Mesenteric fat pad (tissue), 1 donor: ENCODE measurements at places on chromosomes 2 and 18. TPM values are rescaled to one million over a fixed set of nuclear protein-coding genes. Genes with fewer than 3 reads are reported as not detected.
A peak's percentile ranks its signal among the peaks of the same experiment; 100 is the strongest.

DNA sequence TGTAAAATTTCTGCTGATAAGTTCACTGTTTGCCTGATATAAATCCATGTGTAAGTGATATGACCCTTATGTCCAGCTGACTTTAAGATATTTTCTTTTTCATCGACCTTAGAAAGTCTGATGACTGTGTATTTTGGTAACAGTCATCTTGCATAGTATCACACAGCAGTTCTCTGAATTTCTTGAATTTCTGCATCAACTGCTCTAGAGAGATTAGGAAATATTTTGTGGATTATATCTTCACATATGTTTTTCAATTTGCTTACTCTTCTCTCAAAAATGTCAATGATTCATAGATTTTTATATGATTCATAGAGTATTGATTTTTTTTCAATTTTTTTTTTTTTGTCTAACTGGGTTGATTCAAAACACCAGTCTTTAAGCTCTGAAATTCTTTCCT lies 945.3 kb downstream of the TRIB2 start:
- no peak for DNase-seq

Gene DLGAP1
- total RNA-seq: 4.2 TPM

Gene TBR1
- total RNA-seq: not detected

- DNase-seq: no peak
These were observed 805 bp upstream of the TNFRSF11A start for GRCh38 chr18:62324181-62324828.

- DNase-seq: no peak
These were observed 16.0 kb downstream of the LRRTM1 start for GRCh38 chr2:80288576-80288975.

Gene UPP2
- total RNA-seq: not detected

Gene NAPG
- total RNA-seq: 39.8 TPM

- DNase-seq: no peak
These were observed 180.5 kb downstream of the VWC2L start for GRCh38 chr2:214591366-214591765.

Gene FRZB
- 5.5 TPM for total RNA-seq

Gene PDE1A
- total RNA-seq: 7.1 TPM

Gene C2orf72
- not detected for total RNA-seq

DNA sequence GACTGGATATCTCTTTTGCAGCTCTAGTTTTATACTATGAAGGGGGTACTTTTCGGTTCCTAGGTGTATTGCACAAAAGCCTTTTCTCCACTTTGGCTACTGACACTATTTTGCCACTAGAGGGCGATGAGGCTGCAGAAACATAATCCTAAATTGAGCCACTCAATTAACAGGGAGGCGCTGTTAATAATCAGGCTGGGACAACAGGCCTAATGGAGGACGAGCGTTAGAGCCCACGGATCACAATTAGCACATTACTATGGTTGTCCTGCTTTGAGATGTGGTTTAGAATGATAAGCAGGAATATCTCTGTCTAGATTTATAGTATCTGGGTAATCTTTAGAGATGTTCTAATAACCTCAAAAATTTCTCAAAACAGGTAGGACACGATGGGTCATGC lies 62.2 kb upstream of the PMAIP1 start:
- no peak for DNase-seq

- DNase-seq: no peak
These were observed 76.4 kb upstream of the ZEB2 start for GRCh38 chr2:144596073-144596871.

Gene GALNT14
- total RNA-seq: 3.4 TPM

GRCh38 chr2:237453671-237454070 lies 33.4 kb upstream of the MLPH start:
- peak; percentile 71 for DNase-seq

- DNase-seq: no peak
These were observed 13.0 kb downstream of the SIX3 start for GRCh38 chr2:44954447-44954888.

- no peak for DNase-seq
These were observed 68.2 kb downstream of the HPCAL1 start for GRCh38 chr2:10370895-10371294.

Gene LHCGR
- 1.7 TPM for total RNA-seq

Gene RETREG2
- 68.1 TPM for total RNA-seq

GRCh38 chr18:13394801-13395200 lies 176.2 kb downstream of the LDLRAD4 start:
- no peak for DNase-seq

DNA sequence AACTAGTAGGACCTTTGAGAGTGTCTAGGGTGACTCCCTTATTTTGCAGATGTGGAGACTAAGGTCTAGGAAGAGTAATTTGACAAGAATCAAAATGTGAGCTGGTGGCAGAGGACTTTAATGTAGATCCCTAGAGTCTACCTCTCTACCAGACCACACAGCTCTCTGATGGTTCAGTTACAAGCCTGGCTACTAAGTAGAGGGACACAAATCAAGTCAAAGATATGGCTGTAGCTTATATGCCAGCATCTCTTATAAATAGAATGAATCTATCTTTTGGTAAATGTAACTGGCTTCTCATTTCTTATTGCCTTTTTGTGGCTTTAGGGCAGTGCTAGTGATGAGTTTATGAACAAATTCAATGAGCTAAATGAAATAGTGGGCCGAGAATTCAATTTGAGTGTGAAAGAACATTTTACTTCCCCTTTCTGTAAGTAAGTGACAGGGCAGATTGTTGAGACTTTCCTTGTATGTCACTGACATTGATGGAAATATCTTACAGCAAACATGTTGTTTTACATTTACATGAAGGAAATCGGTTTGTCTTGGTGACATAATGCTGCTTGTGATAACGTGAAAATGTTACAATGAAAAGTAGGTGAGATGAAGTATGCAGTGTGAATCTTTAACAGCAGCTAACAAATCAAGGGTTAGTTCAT lies 28.3 kb downstream of the CSRNP3 start:
- no peak for DNase-seq

- DNase-seq: no peak
These were observed 64.8 kb upstream of the ALKAL2 start for GRCh38 chr2:352696-353095.

DNA sequence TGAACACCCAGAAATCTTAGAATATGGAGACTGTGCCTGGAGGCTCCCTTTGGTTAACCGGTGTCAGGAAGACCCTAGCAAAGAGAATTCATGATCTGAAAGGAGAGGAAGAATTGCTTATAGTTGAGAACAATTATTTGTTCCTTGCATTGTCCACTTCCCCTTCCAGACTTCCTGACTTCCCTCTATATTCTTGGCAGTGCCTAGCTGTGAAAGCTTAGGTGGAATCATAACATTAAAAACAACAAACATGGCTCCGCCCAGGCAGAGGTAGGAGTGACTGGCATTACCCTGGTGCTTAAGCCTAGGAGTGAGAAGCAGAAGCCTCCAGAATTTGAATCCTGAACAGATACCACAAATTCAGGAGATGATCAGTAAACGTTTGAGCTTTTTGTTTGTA lies 1.9 kb downstream of the TTL start:
- DNase-seq: no peak

DNA sequence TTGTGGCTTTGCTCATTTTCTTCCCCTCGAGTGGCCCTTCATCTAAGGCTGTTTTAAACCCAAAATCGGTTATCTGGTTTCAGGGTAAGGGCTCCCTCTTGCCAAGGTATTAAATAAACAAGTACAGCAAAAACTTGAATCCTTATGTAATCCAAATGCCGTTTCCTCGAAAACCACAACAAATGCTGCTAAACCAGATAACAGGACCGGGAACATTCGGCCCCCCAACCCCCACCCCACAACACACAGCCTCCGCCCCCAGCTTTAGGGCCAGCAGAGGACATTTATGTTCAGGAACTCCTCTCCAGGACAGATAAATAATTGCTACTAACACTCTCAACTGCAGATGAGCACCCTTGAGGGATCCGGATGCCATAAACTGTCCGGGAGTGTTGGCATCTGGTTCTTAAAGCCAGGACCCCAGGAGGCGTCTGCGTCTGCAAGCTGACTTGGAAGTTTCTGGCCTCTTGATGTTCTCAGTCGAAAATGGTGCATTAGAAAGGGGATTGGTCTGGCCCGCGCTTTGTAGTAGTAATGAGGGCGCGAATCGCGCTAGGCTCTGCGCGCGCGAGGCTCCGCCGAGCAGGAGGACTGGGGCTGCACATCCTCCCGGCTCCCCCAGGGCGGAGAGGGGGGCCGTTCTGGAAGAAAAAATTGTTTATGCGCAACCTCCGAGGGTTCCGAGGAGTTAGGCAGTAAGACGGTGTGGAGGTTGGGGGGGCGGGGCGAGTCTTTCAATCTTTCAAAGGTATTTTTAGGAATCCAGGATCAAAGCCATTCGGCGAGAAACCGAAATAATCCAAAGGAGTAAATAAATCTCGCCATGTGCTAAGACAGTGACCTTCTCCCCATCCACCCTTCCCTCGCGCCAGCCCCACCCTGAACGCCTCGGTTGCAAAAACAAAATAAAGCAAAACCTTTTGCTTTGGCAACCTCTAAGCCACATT lies 3.9 kb upstream of the ID2 start:
- no peak for DNase-seq

DNA sequence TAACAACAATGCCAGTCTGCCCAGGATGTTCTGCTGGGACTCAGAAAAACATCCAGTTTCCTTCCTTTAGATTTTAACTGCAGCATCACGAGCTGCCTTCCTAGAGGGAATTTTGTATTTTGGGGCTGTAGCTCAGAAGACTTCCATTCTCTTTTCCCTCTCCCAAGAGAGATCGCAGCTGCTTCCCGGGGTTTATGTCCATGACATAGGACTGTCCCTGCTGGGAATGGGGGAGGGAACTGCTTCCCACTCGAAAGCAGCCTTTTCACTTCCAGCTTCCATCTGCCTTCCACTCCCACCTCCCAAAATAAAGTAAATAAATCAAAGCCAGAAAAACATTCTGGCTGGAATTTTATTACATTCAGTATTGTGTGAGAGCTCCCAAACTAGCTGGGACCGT lies 52.4 kb downstream of the LIMS1 start:
- DNase-seq: no peak

DNA sequence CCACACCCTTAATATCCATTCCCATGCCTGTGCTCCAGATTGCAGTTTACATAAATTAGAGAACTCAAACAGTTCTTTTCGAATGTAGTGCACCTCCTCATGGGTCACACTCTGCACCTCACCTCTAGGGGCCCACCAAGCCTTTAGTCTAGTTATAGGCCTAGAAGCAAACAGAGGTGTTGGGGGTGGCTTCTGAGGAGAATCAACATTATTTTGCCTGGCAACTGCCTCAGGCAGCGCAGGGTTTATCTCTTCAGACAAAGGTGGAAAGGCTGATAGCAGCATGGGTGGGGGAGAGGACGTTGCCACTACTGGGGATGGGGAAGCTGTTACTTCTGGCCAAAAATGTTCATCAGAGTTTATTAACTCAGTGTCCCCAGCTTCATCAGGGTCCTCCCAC lies 5.0 kb upstream of the GYPC start:
- no peak for DNase-seq

DNA sequence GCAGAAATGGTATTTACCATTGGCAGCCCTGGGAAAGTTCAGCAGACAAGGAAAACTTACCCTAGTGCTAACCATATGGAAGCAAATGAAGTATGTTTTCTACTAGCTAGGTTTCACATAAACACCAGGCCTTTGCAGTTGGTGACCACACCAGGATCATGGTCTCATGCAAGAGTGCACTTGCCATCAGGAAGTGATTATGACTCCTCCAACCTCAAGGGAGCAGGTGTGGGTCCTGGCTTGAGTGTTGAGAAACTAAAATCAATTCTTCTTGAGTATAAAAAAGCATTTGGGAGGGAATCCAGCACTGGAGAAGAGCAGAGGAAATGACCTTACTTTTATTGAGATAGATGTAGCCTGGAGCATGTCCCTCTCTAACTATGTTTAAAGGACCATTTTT lies 56.8 kb upstream of the SPAG16 start:
- no peak for DNase-seq

- no peak for DNase-seq
These were observed 315.6 kb downstream of the SETBP1 start for GRCh38 chr18:44996261-44996660.

- DNase-seq: peak; percentile 82
These were observed 48.5 kb upstream of the ASPRV1 start for GRCh38 chr2:70009762-70010575.

DNA sequence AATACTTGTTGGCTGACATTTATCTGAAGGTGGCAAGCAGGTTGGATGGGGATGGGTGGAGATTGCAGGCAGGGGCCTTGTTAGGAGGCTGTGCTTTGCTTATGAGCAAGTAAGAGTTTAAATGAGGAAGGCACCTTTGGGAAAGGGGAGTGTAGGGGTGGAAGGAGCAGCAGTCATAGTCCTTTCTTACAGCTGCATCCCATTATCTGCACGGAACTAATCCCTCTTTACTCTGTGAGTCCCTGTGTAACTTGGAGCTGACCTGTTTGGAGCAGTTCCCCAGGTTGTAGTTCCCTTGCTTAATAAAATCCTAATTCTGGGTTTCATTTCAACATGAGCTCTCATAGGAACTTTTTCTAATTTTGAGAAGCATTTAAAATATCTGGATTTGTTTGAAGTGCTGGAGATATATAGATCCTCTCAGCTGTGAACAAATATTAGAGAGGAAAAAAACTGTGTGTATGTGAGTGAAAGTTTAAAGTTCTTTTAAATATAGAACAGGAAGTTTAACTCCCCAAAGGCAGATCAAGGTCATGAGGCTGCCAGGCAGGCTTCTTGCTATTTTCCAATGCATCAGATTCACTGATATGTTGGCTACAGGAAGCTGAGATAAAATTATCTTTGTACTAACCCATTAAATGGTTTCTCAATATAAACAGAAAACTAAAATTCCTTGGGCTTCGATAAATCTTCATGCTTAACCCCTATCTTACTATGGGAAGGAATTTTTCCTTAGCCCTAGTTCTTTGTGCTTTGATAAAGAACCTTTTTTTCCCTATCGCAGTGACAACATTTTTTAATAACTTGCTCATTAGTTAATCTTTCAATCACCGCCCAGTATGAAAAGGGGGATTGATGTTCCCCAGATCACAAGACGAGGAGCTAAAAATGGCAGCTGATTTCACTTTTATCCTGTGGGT lies 104.6 kb upstream of the EML6 start:
- DNase-seq: no peak

GRCh38 chr2:161839926-161840325 lies 215.7 kb downstream of the SLC4A10 start:
- DNase-seq: no peak

- DNase-seq: peak; percentile 41
These were observed 3.7 kb upstream of the GAREM2 start for GRCh38 chr2:26169226-26169625.

GRCh38 chr2:55213822-55214221 lies 18.3 kb downstream of the CLHC1 start:
- DNase-seq: no peak

DNA sequence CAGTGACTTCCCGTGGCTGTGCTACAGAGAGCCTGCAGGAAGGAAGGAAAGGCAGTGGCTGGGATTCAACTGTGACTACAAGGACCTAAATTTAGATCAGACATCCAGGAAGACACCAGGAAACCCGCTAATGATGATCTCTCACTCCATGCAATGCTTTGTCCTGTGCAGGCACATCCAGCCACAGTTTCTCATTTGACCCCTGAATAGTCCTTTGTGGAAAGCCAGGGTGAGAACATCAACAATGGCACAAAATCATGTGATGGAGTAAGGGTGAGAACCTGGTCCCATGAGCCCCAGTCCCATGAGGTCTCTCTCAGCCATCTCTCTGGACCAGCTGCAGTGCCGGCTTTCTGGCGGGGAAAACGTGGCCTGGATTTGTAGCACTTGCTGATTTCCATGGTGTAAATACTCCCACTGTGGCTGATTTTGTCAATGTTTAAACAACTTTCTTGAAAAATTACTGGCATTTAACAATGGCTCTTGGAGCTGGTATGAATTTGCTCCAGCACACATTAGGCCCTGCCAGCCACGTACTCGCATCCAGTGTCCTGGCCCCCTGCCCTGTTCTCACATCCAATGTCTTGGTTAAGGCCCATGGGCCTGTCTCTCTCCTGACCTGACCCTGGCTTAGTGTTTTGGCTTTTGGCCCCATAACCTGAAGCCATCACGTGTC lies 159.0 kb upstream of the HAAO start:
- no peak for DNase-seq

Gene CRYGD
- not detected for total RNA-seq
